Frontal cortex (tissue), 4 donors: ENCODE measurements at places on chromosomes 12 and 14.

DNA sequence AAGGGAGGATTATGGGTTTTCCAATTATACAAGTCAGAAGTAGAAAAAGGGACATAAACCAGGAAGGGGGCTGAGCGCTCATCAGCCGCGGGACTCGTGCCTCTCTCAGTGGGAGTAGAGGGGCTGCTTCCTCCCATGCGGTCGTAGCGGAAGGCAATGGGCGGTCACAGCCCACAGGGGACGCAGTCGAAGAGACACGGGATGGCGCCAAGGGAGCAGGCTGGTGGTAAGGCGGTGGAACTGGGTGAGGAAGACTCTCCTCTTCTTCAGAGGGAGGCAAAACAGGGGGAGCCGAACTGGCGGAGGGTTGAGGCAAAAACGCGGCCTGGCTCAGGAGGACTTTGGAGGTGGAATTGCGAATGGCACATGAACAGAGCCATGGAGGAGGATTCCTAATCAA lies 677.7 kb downstream of the TMEM121 start:
- DNase-seq = no peak

DNA sequence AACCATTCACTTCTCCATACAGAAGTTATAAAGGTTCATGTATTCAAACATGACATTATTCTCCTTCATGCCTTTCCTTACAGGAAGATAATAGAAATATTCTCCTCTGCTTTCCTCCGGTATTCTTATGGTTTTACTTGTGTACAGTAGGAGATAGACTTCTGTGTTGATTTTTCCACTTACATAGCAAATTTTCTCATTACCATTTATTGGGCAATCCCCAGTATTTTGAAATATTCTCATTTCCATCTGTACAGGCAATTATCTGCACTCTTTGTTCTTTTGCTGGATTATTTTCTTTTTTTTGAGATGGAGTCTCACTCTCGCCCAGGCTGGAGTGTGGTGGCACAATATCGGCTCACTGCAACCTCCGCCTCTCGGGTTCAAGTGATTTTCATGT lies 11.0 kb downstream of the PXMP2 start:
- no peak for DNase-seq

- no peak for DNase-seq
These were observed 44.7 kb downstream of the TCHP start for GRCh38 chr12:109944561-109945359.

DNA sequence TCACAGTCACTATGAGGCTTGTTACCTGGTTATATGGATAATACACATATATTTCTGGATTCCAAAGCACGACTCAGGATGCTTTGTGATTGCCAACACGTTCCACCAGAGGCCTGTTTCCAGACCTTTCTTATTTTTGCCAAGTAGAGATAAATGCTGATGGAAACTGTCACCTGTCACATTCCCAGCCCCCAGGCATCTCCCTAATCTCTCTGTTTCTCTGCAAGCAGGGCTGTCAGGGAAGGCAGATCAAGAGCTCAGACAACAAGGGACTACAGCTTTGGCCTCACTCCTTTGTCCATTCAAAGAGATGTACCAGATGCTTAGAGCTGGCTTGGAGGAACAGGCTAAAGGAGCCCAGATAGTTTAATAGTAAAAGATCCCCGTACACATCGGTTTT lies 21.8 kb upstream of the DDHD1 start:
- no peak for DNase-seq

- no peak for DNase-seq
These were observed 67.0 kb upstream of the MAX start for GRCh38 chr14:65169351-65169750.

GRCh38 chr12:23948291-23948690 lies 1.2 kb downstream of the SOX5 start:
- DNase-seq = no peak

DNA sequence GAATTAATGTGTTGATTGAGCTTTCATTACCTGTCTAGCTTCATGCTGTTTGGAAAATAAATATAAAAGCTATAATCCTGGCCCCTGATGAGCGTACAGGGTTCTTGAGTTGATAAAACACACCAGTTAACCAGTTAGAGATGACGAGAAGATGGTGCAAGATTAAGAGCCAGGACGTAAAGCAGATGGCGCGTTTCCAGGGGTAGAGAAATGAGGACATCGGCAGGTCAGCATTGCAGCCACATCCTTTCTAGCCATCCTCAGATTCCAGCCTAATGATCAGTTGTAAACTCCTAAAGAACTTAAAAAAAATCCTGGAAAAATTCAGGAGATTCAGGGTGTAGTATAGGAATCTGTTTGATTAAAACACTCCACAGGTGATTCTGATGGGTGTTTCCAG lies 203.7 kb downstream of the CACNA1C start:
- no peak for DNase-seq

DNA sequence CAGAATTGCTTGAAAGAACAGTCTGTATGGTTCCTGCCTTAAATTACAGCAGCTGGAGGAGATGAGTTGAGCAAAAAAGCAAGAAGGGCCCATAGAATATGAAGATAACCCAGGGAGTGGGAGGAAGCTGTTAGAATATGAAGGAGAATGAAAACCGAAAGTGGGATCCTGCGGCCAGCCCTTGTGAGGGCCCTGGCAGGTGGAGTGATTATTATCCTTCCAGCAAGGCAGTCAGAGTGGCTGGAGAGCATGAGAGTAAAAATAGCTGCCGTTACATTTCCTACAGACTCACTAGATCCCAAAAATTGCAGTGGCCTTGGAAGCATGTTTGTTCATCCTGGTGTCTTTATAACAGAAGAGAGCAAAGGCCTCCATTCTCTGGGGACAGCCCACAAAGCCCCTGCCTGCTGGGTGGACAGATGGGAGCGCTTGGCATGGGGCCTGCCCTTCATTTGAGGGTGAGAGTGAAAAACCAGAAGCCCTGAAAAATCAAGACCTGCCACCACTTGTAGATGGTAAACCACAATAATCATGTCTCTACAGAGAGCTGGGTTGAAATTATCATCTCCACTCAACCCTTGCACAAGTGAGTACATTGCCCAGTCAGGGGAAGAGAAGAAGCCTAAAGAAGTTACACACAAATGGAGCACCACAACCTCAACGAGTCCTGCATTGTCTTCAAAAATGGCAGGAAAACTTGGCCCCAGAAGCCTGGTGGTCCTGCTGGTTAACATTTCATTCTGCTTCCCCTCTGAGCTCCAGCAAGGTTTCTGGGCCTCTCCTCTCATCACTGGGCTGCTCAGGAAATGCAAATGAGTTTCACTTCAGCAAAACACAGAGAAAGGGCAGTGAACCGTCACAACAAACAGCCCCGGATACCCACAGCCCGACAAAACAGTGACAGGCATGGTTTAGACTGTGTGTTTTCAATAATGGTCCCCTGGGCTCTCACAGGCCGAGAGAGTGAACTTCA lies 20.5 kb downstream of the ZDHHC22 start:
- no peak for DNase-seq
